ENCODE measurements at places on chromosomes 1 and 21. TPM values are rescaled to one million over a fixed set of nuclear protein-coding genes. Genes with fewer than 3 reads are reported as not detected.

- DNase-seq, result peak; percentile 23
Measured at GRCh38 chr1:169107603-169108208, 1.2 kb downstream of the ATP1B1 start.

GRCh38 chr1:118023199-118023598, 93.7 kb downstream of the WDR3 start:
- DNase-seq, result no peak

- no peak for DNase-seq
Measured at GRCh38 chr1:75794382-75794781, 2.3 kb upstream of the MSH4 start.

DNA sequence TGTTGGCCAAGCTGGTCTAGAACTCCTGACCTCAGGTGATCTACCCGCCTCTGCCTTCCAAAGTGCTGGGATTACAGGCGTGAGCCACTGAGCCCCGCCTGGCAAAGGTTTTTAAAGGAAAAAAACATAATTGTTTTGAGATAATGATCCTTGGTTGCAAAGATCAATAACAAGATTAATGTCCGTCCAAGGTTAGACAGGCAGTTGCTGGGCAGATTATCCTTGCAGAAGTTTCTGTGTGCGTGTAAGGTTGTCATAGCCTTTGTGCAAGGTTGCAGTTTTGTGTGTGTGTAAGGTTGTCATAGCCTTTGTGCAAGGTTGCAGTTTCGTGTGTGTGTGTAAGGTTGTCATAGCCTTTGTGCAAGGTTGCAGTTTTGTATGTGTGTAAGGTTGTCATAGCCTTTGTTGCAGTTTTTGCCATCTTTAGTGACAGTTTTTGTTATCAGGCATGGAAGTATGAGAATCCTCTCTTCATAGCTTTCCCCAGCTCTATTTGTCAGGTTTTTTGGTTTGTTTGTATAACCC, 3.6 kb downstream of the YBEY start:
- DNase-seq, result no peak

GRCh38 chr1:20496241-20496661, 10.2 kb upstream of the CAMK2N1 start:
- DNase-seq, result no peak

DNA sequence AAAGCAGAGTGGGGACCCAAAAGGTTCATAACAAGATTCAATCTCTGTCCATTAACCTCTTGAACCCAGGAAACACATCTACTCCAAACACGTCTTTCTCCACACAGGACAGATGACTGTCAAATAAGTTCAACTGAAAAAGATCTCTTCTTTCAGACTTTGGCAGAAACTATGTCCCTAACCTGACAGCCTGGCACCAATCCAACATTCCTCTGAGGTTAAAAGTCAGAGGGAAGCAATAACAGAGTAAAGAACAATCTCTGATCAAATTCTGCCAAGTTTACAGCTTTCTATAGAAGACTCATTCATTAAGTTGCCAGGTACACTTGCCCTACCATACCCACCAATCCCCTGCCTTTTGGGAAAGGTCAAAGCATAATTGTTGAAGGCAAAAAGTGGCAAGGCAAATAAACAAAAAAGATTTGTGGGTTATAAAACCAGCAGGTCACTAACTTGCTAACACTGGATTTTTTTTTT, 31.9 kb downstream of the OTUD7B start:
- DNase-seq, result no peak

GRCh38 chr1:163069655-163070277, 605 bp downstream of the RGS4 start:
- no peak for DNase-seq

TRPM2 gene
- total RNA-seq, result 1.8 TPM

IQCC gene
- total RNA-seq, result 0.71 TPM

MTARC2 gene
- total RNA-seq, result 22.6 TPM

ASPM gene
- 0.44 TPM for total RNA-seq

PWP2 gene
- total RNA-seq, result 7.4 TPM

PGLYRP4 gene
- not detected for total RNA-seq

All from left ventricle myocardium inferior (tissue), 1 donor.